ENCODE measurements at places on chromosomes 5 and 9. TPM values are rescaled to one million over a fixed set of nuclear protein-coding genes. Genes with fewer than 3 reads are reported as not detected.
A peak's percentile ranks its signal among the peaks of the same experiment; 100 is the strongest.

GRCh38 chr9:133113949-133114885 is 6.8 kb downstream of the RALGDS start:
- DNase-seq: peak; percentile 58

DNA sequence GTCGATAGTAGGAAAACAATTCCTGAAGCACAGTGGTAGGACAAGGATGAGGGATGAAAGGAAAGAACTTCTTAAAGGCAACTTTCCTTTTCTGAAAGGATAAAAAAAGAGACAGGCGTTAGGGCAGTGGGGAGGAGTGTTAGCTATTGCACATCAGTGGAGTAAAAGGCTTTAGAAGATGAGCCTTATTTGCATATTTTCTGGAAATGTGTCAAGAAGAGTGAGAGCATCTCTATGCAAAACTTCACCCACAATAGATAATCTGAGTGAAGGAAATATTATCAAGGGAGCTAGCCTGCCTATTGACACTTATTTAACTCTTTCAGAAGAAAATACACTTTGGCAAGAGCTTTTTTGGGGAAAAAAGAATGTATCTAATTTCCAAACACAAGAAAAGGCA is 151.6 kb downstream of the MACIR start:
- DNase-seq: no peak

DNA sequence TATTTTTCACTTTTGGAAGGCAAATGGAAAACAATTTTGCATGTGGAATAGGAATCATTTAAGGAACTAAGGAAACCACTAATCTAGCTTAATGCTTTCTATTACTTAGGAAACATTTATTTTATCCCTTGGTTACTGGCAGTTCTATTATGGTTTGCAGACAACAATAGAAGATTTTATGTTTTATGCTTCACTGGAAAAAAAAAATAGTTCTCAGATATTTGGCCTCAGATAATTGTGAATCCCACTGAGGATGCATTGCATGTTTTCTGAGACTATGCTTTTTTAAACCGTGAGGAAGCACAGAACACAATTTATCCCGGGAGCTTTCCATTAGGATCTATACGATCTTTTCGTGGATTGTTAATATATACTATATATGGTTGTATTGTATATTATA is 356.9 kb downstream of the CSNK1G3 start:
- DNase-seq: no peak

- DNase-seq: no peak
Observed at GRCh38 chr5:31770998-31771397, 132.1 kb downstream of the PDZD2 start.

The NNT gene
- total RNA-seq: 72.7 TPM

- DNase-seq: no peak
Observed at GRCh38 chr9:114431003-114431402, 43.2 kb upstream of the AKNA start.

The PPWD1 gene
- total RNA-seq: 68.1 TPM

The GHR gene
- 19.5 TPM for total RNA-seq

The ANGPTL2 gene
- 14.7 TPM for total RNA-seq

- no peak for DNase-seq
Observed at GRCh38 chr9:28810388-28811075, 1237.3 kb upstream of the C9orf72 start.

The NR5A1 gene
- total RNA-seq: not detected

- DNase-seq: no peak
Observed at GRCh38 chr5:172830876-172831662, 3.0 kb upstream of the ERGIC1 start.
